ENCODE measurements at places on chromosomes 3 and 15.

- no peak for DNase-seq
These were observed 332.9 kb downstream of the TIGIT start for GRCh38 chr3:114626751-114627150.

DNA sequence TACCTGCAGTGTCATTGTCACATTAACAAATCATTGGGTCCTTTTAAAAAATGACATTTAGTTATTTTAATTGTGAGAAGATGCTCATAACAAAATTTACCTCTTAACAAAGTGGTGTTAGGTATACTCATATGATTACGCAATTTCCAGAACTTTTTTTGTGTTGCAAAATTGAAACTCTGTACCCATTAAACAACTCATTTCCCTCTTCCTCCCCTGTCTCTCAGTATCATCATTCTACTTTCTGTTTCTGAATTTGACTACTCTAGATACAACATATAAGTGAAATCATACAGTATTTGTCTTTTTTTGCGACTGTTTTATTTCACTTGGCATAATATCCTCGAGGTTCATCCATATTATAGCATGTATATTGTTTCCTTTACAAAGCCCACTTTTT lies 58.7 kb upstream of the CHST2 start:
- DNase-seq: no peak

GRCh38 chr3:41259449-41260062 lies 60.3 kb downstream of the CTNNB1 start:
- no peak for DNase-seq

DNA sequence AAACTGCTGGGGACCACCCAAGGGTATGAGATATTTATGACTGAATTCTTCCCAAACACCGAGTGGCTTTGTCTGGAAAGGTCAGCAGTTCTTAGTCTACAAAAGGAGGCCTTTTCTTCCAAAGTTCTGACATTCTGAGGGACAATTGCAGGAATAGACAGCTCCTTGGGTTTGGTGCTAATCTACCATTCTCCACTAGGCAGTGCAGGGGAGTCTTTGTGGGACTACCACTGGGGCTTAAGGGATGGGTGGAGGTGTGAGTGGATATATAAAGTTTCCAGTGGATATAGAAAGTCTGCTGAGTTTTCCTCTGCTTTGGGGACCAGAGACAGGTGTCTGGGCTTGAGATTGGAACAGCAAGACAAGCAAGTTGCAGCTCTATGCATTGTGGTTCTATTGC lies 62.7 kb downstream of the EXOG start:
- DNase-seq: no peak

DNA sequence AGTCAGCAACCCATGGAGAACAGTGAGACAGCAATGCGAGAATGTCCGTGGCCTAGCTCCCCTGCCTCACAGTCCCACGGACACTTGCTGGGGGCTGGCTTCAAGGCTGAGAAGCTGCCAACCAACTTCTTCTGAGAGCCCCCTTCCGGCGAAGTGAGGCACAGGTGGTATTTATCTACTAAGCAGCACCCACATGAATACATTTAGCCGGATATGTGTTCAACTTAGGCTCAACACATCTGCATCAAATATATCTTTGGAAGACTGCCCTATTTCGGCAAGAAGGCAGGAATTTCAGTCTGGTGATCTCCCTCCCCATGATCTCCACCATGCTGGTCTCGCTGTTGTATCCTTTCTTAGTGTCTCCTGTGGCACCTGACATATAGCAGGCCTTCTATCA lies 340.9 kb upstream of the NR2E3 start:
- no peak for DNase-seq
